ENCODE measurements at places on chromosomes 2 and 18. TPM values are rescaled to one million over a fixed set of nuclear protein-coding genes. Genes with fewer than 3 reads are reported as not detected.

GRCh38 chr2:27118525-27119329 lies at the start of gene CGREF1:
TSS of gene CGREF1 (minus strand) at chr2:27119128. CDS start at chr2:27104366, 14,762 bp downstream.
- DNase-seq, result peak; percentile 76
- H3K4me3 ChIP-seq, result peak within 1 kb of the TSS; percentile 58
- H3K4me1 ChIP-seq, result no peaks in the 10 kb centered on the region
- H3K27ac ChIP-seq, result no peak within 1 kb of the TSS
- no peaks in the 10 kb centered on the region for H3K36me3 ChIP-seq

DNA sequence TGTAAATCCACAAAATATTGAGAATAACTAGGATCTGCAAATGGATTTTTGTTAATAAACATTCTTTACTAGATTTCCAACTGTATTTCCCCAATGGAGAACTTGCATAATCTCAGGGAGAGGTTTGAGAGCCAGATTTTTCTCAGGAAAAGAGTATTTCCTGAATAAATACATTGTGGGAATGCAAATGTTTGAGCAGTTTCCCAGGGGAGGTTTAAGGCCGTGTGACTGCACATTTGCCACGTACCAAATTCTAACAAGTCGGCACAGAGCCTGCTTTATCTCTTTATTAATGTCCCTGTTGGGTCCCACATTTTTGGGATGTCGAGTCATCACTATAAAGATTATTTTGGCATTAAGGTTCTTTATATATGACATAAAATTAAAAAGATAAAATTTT lies 27.0 kb downstream of the TFPI start:
- H3K27ac ChIP-seq, result peak overlapping the region; percentile 64
- H3K4me1 ChIP-seq, result peaks cover 3% of the 10 kb centered on the region
- DNase-seq, result no peak
- no peaks in the 10 kb centered on the region for H3K27me3 ChIP-seq
- H3K4me3 ChIP-seq, result peak overlapping the region; percentile 9
- no peaks in the 10 kb centered on the region for H3K36me3 ChIP-seq

DNA sequence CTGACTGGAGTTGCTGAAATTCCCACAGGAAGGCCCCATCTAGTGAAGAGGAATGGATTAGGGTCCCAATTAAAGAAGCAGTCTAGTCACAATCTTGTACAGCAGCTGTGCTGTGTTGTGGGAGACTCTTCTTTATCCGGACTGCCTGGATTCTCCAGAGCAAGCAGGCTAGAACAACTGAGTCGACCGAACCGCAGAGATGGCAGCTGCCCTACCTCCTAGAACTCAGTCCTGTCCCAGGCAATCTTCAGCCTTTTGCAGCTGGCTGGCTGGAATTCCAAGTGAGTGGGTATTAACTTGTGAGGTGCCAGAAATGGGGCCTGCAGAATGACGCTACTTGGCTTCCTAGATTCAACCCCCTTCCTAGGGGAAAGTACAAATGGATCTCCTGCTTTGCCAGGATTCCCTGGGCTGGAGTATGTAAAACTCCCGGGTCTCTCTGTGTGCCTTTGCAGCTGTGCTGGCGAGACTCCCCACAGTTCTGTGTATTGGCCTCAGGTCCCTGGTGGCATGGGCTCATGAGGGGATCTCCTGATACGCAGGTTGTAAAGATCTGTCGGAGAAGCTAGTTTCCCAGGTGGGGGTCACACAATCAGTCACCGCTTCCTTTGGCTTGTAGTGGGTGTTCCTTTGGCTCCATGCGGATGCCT lies 1952.6 kb upstream of the LRRTM1 start:
- no peak for DNase-seq
- H3K4me1 ChIP-seq, result peaks cover 10% of the 10 kb centered on the region
- H3K36me3 ChIP-seq, result no peaks in the 10 kb centered on the region
- H3K27ac ChIP-seq, result no peak overlapping the region
- H3K4me3 ChIP-seq, result peak overlapping the region; percentile 14

DNA sequence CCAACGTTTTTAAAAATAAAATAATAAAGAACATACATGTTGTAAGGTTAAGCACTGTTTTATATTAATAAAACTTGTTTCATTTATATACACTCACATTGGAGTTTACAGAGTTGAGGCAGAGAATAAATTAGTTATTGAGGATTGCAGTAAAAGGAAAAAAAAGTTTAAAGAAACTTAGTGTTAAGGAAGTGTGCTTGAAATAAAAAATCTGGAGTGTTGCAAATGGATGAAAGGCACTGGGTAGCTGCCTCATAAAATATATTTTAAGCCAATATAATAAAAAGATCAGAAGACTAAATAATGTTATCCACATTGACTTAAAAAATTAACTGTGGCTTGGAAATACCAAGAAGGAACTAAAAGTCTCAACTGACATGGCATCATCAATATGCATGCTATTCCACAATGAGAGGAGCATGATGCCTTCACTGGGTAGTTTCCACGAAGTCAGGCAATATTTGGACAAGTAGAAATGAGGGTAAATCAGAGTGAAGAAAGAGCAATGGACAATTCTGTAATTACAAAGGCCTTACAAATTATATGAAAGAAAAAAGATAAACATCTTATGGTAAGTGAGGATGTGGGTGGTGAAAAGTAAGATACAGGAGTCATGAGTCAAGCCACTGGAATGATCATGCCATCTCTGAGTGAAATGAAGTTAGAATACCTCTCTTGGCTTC lies 2.5 kb downstream of the GALNT3 start:
- no peak for DNase-seq
- peaks cover 2% of the 10 kb centered on the region for H3K4me1 ChIP-seq
- no peaks in the 10 kb centered on the region for H3K36me3 ChIP-seq
- no peak overlapping the region for H3K4me3 ChIP-seq
- no peak overlapping the region for H3K27ac ChIP-seq

DNA sequence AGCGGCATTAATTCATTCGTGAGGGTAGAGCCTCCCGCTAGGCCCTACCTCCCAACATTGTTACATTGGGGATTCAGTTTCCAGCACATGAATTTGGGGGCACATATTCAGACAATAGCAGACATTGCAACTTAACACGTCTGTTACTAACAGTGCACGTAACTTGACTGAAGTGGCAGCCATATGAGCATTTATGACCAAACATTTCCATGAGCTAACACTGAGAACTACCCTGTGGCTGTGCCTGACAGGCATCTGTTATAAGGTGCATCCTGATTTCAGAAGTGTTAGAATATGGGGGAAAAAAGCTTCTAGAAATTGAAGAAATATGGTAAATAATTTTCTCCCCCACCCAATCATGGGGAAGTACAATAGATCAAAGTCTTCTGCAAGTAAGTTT lies 24.5 kb downstream of the MALT1 start:
- peaks cover 20% of the 10 kb centered on the region for H3K36me3 ChIP-seq
- DNase-seq, result no peak
- peaks cover 5% of the 10 kb centered on the region for H3K4me1 ChIP-seq
- no peak overlapping the region for H3K27ac ChIP-seq
- H3K27me3 ChIP-seq, result no peaks in the 10 kb centered on the region

DNA sequence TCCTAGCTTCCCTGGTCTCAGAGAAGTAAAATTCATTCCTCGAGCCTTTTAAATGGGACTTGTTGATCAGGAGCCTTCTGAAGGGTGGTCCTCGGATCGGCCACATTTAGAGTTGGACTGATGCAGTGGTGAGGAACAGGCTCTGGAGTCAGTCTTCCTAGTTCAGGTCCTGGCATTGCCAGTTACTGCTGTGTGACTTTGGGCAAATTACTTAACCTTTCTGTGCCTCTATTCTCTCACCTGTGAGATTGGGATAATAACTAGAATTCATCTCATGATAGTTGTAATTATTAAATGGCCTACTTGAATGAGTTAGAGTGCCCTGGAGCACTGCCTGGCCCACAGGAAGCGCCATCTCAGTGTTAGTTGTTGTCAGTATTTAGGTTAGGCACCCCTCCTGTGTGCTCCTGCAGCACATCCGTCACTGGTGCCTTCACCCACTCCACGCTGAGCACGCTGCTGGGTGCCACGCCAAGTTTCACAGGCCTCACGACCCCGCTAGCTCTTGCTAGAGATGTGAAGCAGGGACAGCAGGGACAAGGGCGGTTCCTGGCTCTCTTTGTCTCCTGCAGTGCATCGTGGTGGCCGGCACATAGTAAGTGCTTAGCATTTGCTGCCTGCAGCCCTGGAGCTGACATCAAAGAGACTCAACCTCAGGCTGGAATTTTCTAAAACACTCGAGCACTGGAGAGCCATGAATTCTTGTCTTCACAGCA lies 122.9 kb downstream of the FAM210A start:
- H3K27ac ChIP-seq, result no peak overlapping the region
- peaks cover under 1% of the 10 kb centered on the region for H3K4me1 ChIP-seq
- H3K4me3 ChIP-seq, result no peak overlapping the region
- no peaks in the 10 kb centered on the region for H3K36me3 ChIP-seq

GRCh38 chr2:100391735-100392515 lies 25.5 kb downstream of the CHST10 start:
- peaks cover 10% of the 10 kb centered on the region for H3K36me3 ChIP-seq
- H3K4me1 ChIP-seq, result no peaks in the 10 kb centered on the region
- H3K27ac ChIP-seq, result no peak overlapping the region
- DNase-seq, result no peak
- no peaks in the 10 kb centered on the region for H3K27me3 ChIP-seq
- no peak overlapping the region for H3K4me3 ChIP-seq

Gene SNORC
- total RNA-seq, result 3.6 TPM

Measured in endodermal cell (in vitro differentiated cells).